ENCODE measurements at places on chromosomes 5 and 9.

- no peak for DNase-seq
Observed at GRCh38 chr5:124394700-124395245, 351.7 kb downstream of the ZNF608 start.

DNA sequence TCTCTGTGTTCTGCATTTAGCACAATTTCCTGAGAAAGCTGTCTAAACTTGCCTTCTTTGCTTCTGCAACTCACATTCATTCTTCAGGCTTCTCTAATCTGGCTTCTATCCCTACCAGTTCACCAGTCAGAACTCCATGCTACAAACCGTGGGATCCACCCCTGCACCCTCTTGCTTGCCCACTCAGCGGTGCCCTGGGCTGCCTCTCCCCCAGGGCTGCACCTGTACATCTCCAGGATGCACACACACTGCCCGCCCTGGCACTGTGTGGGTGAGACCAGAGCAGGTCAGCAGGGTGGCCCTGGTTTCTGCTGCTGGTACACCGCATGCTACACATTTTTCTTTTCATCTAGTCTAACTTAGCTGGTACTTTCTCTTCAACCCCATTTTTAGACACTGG, 127.1 kb downstream of the FANCC start:
- no peak for DNase-seq

DNA sequence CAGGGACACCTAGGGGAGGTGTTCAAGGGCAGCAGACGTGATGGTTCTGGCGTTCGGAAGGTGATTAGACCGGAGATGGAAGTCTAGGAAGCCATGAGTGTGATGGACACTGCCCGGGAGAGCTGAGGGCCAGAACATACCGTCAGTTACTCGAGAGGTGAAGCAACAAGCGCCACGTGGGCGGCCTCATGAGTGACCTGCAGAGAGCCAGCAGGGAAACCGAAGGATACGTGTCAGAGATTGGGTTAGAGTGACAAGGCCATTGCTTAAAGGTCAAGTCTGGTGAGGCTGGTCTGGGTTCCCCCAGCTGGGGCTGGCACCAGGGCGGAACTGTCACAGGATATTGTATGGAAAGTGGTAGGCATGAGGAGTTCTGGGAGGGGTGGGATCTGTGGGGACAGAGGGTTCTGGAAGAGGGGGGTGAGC, 60.0 kb downstream of the C9orf50 start:
- DNase-seq: peak; percentile 38

- no peak for DNase-seq
Observed at GRCh38 chr5:171667341-171668096, 118.1 kb upstream of the SMIM23 start.

Measured in suppressor macrophage (primary cell).